Stimulated activated CD8-positive, alpha-beta memory T cell treated with anti-CD3 and anti-CD28 coated beads, Interleukin-12 subunit alpha, Interleukin-12 subunit beta, amount 100 ng/mL, for 4 hours (primary cell): ENCODE measurements at places on chromosomes 12 and 14.

- DNase-seq: no peak
Observed at GRCh38 chr12:968545-968944, 19.1 kb upstream of the RAD52 start.

DNA sequence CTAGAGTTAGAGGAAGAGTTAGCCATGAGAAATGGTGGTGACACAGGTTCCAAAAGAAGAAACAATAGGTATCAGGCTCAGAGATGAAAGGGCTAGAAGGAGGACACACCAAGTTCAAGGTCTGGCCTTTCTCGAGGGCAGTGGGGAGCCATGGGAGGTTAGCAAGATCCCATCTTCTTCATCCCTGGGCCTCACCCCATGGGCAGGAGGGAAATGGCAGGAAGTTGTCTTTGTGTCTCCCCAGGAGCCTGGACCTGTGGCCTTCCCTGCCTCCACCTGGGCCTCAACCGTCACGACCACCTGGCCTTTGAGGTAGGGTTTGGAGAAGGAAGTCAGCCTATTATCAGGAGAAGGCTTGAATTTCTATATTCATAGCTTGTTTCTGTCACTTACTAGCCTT is 5.8 kb upstream of the AQP2 start:
- DNase-seq: no peak

DNA sequence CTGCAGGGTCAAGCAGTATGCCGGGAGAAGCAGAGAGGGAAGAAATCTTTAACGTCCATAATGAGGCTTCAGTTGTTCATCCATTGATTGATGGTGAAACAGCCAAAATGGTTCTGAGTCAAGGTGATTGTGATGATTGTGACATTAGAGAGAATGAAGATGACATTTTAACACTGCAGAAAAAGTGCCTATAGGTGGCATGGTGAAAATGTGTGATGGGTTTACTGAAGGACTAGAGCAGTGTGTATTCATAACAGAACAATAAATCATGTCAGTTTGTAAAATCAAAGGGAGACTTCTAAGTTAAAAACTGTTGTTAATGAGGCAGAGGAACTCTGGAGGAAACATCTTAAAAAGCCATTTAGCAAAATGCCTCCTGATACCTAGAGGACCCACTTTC is 57.7 kb upstream of the CAND1 start:
- DNase-seq: no peak

- no peak for DNase-seq
Observed at GRCh38 chr12:113021500-113021899, 35.0 kb upstream of the DTX1 start.

- no peak for DNase-seq
Observed at GRCh38 chr12:100234591-100235304, 32.1 kb downstream of the DEPDC4 start.

DNA sequence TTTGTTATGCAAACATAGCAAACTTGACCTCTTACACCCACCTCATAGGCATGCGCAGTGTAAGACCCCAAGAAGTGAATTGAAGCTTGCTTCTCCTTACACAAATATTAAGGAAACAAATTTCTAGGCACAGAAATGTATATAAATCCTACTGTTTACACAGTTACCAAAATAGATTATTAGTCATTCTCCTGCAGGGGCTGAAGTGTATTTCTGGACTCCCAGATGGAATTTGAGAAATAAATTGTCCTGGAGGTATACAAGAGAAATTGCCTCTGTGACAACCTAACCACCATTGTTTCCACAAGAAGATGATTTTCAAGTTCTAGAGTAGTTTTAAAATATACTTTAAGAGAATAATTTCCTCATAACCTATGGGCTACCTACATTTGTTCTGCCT is 656.0 kb upstream of the MDGA2 start:
- no peak for DNase-seq

DNA sequence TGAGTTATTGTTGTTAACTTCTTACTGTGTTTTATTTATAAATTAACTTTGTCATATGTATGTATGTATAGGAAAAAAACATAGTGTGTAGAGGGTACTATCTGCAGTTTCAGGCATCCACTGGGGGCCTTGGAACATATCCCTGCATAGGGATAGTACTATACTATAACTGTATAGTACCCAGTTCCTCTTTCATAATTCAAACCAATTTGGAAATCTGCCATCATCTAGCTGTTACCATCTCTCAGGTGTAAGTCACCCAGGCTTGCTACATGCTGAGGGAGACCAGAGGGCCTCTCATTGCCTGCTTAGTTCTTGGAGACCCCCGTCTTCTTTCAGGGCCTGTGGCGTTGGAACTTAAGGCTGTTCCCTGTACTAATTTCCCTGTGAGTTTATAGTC is 12.9 kb upstream of the DCD start:
- no peak for DNase-seq
